ENCODE measurements at places on chromosomes 13 and 19.

GRCh38 chr19:4058693-4059452 is 7.8 kb downstream of the ZBTB7A start:
- peaks cover 10% of the 10 kb centered on the region for H3K4me1 ChIP-seq
- DNase-seq, result no peak
- no peaks in the 10 kb centered on the region for H3K27me3 ChIP-seq
- H3K36me3 ChIP-seq, result peaks cover 11% of the 10 kb centered on the region

- H3K36me3 ChIP-seq, result no peaks in the 10 kb centered on the region
- H3K4me3 ChIP-seq, result no peak overlapping the region
- DNase-seq, result no peak
These were observed 1.7 kb downstream of the ZNF160 start for GRCh38 chr19:53101518-53101917.

DNA sequence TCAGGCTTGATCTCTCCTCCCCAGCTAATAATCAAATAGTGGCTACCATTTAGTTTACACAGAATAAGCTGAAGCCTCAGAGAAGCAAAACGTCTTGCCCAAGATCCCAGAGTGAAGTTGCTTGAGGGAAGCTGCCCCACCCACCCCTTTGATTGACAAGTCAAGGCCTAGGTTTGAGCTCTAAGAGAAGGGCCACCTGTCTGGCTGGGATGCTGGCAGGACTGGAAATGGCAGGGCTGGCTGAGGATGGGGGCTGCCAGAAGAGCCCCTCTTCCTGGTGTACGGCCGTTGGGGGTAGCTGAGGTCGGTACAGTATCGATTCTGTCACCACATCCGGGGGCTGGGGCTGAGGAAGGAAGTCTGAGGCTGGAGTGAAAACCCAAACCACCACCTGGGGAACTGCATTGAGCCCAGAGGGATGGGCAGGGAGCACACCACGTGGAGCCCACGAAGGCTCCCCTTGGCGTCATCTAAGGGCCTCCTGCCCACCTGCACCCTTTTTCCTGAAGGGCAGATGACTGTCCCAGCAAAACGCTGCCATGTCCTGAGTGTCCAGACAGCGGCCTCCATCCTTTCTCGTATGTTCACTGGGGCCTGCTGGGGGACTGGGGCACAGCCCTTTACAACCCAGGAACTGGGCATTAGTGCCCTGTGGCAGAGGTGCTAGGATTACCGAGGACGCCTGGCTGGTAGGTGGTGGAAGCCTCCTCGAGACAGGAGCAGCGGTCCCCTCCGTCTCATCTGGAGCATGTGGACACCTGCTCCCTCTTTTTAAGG is 1.4 kb upstream of the PRKD2 start:
- no peak for DNase-seq
- H3K27me3 ChIP-seq, result no peaks in the 10 kb centered on the region
- H3K4me3 ChIP-seq, result no peak overlapping the region
- peak overlapping the region; percentile 94 for H3K27ac ChIP-seq

DNA sequence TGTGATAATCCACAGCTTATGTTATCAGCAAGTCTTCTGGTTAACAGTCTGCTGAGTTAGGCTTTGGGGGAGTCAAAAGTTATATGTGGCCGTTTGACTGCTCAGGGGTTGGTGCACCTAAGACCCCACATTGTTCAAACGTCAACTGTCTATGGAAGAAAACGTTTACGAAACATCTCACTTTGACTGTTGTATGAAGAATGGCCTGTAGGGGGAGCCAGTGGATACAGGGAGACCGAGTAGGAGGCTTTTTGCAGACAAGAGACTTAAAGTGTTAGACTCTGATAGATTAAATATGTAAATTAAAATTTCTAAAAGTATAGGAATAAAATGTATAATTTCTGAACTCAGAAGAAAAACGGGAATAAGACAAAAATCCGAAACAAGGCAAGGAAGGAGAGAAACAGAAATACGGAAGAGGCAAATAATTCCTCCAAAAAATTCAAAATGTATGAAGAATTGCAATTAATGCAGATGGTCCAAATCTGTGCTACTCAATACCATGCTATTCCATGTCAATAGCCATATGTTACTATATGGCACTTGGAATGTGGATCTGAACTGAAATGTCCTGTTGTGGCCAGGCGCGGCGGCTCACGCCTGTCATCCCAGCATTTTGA is 37.8 kb downstream of the TNFSF14 start:
- H3K4me1 ChIP-seq, result no peaks in the 10 kb centered on the region
- no peak overlapping the region for H3K27ac ChIP-seq
- DNase-seq, result no peak
- H3K36me3 ChIP-seq, result no peaks in the 10 kb centered on the region
- H3K27me3 ChIP-seq, result no peaks in the 10 kb centered on the region

DNA sequence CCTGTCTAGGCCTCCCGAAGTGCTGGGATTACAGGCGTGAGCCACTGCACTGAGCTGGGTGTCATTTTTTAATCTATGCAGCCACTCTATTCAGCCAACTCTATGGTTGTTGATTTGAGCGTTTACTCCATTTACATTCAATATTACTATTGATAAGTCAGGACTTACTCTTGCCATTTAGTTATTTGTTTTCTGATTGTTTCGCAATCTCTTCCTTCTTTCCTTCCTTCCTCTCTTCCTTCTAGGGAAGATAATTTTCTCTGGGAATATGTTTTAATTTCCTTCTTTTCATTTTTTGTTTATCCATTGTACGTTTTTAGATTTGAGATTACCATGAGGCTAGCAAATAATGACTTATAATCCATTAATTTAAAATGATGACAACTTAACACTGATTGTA is 2056.0 kb downstream of the OLFM4 start:
- no peaks in the 10 kb centered on the region for H3K27me3 ChIP-seq
- no peak overlapping the region for H3K4me3 ChIP-seq

DNA sequence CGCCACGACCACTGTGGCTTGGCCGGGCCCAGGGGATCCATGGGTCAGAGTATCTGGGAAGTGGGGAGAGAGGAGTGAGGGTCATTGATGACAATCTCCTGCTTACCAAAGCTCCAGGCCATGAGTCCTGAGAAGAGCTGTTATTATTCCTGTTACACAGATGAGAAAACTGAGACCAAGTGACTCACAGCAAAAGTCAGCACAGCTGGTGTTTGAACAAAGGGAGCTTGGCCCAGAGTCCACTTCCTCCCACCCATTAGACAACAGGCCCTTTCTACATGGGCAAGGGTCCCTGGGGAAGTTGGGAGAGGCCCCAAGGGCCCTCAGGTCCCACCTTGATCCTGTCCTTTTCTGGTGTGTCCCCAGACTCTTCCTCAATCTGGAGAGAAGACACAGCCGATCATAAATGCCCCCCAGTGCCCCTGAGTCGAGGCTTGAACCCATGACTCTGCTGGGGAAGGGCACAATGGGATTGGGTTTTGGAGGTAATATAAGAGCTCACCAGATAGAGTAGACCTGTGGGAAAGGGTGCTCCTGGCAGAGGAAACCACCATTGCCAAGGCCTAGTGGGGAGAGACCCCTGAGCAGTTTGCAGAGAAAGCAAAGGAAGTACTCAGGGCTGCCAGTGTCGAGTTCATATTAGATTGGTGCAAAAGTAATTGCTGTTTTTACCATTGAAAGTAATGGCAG is 6.8 kb downstream of the FUT6 start:
- H3K4me3 ChIP-seq, result no peak overlapping the region
- no peak overlapping the region for H3K27ac ChIP-seq
- no peaks in the 10 kb centered on the region for H3K36me3 ChIP-seq
- no peaks in the 10 kb centered on the region for H3K4me1 ChIP-seq
- DNase-seq, result no peak

DNA sequence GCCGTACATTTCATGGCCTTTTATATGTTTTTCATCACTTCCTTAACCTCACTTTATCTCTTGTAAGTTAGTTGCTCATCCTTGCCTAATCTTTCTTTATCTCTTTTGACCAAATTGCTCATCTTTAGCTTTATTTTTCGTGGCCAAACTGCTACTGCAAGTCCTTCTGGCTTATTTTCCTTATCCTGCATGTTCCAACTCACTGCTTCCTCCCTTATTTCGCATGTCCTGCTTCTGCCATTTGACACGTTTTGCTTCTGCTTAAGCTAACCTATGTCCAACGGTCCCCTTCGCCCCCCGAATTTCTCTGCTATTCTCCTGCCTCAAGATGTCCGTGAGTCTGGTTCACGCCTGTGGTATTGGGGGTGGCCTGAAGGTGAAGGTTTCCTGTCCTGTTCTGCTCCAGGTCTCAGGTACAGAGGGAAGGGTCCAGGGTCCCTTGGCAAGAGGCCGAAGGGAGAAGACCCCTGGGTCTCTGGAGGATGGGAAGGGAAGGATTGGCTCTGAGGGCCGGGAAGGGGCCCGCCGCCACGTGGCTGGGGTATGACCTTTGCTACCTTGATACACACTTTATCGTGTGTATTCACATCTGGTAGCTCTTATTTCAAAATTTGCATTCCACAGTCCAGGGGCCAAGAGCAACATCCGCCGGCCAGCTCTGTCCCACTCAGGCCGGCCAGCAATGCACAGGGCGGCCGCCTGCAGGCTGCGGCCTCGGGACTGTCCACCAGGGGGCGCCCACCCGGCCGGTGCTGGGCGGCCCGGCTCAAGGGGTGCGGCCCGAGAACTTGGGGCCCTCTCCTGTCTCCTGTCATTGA is 2.9 kb upstream of the C19orf85 start:
- H3K4me1 ChIP-seq, result peaks cover 16% of the 10 kb centered on the region
- H3K36me3 ChIP-seq, result no peaks in the 10 kb centered on the region
- DNase-seq, result peak; percentile 80
- no peak overlapping the region for H3K27ac ChIP-seq
- H3K27me3 ChIP-seq, result no peaks in the 10 kb centered on the region
- no peak overlapping the region for H3K4me3 ChIP-seq

DNA sequence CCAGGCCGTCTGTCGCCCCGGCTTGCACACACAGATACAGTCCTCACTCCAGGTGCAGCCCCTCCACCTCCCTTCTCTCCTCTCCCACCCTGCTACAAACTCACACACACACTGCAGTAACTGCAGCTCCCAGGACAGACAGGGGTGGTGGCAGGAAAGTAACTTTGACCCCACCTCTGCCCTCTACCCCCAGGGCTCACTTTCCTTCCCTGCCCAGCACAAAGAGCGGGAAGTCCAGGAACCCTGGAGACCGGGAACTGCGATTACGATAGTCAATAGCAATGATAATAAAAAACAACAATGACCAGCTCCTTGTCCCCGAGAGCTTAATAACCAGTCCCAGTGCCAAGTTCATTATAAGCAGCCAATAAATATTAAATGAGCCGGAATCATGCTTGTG is at the start of gene CEACAM20:
Gene CEACAM20, minus strand, starts transcription at position 140 of the 400 bp plus-strand sequence. CDS start 166 bp downstream, outside the sequence.
- no peak for DNase-seq
- H3K36me3 ChIP-seq, result no peaks in the 10 kb centered on the region
- no peak within 1 kb of the TSS for H3K27ac ChIP-seq
- H3K4me1 ChIP-seq, result no peaks in the 10 kb centered on the region
- no peaks in the 10 kb centered on the region for H3K27me3 ChIP-seq

- H3K27ac ChIP-seq, result no peak within 1 kb of the TSS
- no peak for DNase-seq
- peaks cover 1% of the 10 kb centered on the region for H3K36me3 ChIP-seq
- no peak within 1 kb of the TSS for H3K4me3 ChIP-seq
- no peaks in the 10 kb centered on the region for H3K4me1 ChIP-seq
- H3K27me3 ChIP-seq, result no peaks in the 10 kb centered on the region
These were observed at the start of gene KCNRG for GRCh38 chr13:50015258-50015657. TSS of gene KCNRG (plus strand) at chr13:50015444. CDS start at chr13:50015494, 50 bp downstream.

- H3K27ac ChIP-seq, result no peak overlapping the region
- H3K4me3 ChIP-seq, result no peak overlapping the region
- H3K27me3 ChIP-seq, result no peaks in the 10 kb centered on the region
- H3K36me3 ChIP-seq, result no peaks in the 10 kb centered on the region
- no peaks in the 10 kb centered on the region for H3K4me1 ChIP-seq
These were observed 16.8 kb downstream of the KBTBD7 start for GRCh38 chr13:41177616-41178015.

- no peaks in the 10 kb centered on the region for H3K4me1 ChIP-seq
- peaks cover under 1% of the 10 kb centered on the region for H3K36me3 ChIP-seq
- H3K27ac ChIP-seq, result no peak overlapping the region
- H3K4me3 ChIP-seq, result no peak overlapping the region
- no peaks in the 10 kb centered on the region for H3K27me3 ChIP-seq
These were observed 101.3 kb downstream of the VWA8 start for GRCh38 chr13:41859565-41859964.

DNA sequence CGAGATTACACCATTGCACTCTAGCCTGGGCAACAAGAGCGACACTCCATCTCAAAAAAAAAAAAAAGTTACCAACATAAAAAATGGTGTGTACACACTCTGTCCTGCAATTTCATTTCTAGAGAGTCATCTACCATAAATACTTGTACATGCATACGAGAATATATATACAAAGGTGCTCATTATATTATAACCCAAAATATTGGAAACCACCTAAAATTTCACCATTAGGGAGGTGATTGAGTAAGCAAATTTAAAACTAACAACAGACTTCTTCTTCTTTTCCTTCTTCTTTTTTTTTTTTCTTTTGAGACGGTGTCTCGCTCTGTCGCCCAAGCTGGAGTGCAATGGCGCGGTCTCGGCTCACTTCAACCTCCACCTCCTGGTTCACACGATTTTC is 7.4 kb upstream of the C5AR1 start:
- no peaks in the 10 kb centered on the region for H3K36me3 ChIP-seq
- H3K27ac ChIP-seq, result no peak overlapping the region
- DNase-seq, result no peak
- no peaks in the 10 kb centered on the region for H3K4me1 ChIP-seq
- no peaks in the 10 kb centered on the region for H3K27me3 ChIP-seq

DNA sequence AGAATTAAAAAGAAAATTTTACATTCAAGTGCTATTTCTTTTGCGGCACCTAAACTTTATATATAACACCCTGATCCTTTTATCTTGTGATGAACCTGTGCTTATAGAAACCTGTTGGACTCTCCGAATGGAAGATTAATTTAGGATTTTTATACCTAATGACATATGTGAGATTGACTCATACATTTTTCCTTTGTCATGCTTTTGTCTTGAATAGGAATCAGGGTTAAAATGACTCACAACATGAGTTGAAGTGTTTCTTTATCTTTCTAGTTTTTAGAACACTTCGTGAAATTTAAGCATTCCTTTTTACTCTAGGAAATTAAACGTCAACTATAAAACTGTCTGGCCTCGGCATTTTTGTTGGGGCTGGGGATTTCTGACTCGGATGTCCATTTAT is 378.9 kb downstream of the PCDH20 start:
- no peaks in the 10 kb centered on the region for H3K4me1 ChIP-seq
- no peaks in the 10 kb centered on the region for H3K36me3 ChIP-seq
- no peaks in the 10 kb centered on the region for H3K27me3 ChIP-seq
- H3K27ac ChIP-seq, result no peak overlapping the region
- H3K4me3 ChIP-seq, result no peak overlapping the region

DNA sequence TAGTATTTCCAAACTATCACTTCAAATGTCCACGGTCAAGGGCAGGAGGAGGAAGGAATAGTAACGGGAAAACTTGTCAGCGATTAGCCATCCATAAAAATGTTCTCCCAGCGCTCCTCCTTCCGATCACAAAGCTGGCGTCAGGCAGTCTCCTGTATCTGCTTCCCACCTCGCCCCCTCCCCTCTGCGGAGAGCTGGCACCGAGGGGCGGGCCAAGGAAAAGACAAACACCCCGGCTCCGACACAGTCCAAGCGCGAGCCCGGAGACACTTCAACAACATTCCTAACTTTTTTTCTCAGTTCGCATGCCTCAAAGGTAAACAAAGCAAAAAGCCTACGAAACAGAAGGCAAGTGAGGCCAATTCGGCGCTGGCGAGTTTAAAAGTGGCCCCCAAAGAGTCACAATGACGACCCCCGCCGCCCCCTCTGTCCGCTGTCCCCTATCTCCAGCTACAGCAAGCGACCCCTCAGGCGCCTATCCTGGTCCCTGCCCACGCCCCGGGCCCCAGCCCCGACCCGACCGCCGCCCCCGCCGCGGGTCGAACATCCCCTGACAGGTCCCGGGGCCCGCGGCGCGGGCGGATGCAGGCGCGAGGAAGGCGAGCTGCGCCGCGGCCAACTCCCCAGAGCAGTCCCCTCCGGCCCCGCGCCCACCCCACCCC is 736 bp downstream of the SMAD9 start:
- no peaks in the 10 kb centered on the region for H3K36me3 ChIP-seq
- no peaks in the 10 kb centered on the region for H3K27me3 ChIP-seq
- H3K27ac ChIP-seq, result no peak overlapping the region
- DNase-seq, result peak; percentile 34
- peak overlapping the region; percentile 50 for H3K4me3 ChIP-seq

Data from right lobe of liver (tissue), 6 donors.